GM12892 (cell line): ENCODE measurements at places on chromosomes 16 and 17.

GRCh38 chr17:70159980-70160379, 9.4 kb upstream of the KCNJ2 start:
- DNase-seq = no peak

DNA sequence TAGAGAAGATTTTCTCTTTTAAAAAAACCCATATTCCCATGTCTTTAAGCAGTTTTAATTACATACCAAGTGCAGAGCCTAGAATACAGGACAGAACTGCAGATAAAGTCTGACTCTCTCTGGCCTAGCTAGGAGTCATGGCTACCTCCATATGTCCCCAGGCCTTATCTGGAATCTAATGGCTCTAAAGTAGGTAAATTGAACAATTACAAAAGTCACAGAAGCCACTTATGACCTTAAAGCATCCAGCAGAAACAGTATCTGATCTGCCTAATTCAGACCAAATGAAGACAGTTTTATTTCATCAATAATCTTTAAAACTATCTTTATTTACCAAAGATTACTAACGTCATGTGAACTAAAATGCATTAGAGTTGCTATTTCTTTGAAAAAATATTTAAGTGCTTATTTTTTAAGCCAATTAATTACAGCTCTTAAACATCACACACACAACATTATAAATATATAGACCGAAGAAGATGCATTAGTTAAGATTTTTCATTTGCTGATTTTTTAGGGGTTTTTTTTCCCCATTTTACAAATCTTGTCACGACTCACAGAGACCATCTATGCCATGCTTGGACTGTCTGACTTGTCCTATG, 28.7 kb downstream of the PMM2 start:
- no peak for DNase-seq

- DNase-seq = no peak
Observed at GRCh38 chr16:70381604-70382342, 35.1 kb downstream of the DDX19A start.

DNA sequence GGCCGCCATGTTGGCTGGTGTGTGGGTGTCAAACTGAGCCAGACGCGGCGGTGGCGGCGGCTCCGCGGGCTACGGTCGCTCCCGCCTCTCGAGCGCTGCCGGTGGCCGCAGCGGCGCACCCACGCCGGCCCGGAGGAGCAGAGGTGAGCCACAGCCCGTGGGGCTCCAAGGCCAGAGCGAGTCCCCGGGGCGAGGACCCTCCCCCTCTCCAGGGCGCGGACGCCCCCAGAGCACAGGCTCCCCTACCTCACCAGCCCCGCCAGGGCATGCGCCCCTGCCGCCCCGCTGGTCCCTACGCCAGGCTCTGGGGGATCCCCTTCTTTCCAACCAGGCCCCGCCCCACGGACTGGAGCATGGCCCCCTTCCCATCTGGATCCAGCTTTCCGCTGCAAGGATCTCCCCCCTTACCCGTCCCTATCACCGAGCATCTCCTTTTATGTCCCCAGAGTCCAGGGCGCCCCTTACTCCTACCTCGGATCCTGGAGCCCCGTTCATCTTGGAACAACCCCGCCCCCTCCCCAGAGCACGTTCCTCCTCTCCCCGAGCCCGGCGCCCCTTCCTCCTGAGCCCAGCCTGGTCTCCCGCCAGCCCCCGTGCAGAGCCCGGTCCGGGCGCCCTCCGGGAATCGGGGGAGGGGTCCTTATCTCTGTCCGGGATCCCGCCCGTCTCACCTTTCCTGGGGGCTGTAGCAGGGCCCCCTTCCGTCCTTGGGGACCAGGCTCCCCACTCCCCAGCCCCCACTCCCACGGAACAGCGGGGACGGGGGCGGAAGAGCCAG, 412 bp downstream of the EPN2 start:
- DNase-seq = peak; percentile 59

GRCh38 chr17:12637015-12637414, 28.7 kb upstream of the MYOCD start:
- DNase-seq = no peak

GRCh38 chr17:80860101-80860671, 131.5 kb upstream of the CHMP6 start:
- DNase-seq = no peak

- DNase-seq = no peak
Observed at GRCh38 chr16:51949282-51949681, 597.7 kb downstream of the TOX3 start.

DNA sequence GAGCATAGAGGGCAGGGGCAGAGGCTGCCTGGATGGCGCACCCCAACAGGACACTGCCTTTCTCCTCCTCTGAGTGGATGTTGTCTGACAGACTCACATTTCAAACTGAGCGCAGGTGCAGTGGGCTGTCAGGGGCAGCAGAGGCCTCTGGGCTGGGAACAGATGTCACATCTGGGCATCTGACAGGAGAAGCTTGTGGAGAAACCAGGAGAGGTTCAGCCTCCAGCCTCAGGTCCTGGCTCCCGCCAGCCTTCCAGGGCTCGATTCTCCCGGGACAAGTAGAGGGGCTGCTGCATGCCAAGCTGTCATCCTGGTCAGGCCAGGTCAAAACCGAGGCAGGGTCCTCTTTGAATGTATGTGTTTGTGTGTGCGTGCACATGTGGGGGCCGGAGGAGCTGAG, 67.7 kb upstream of the SDK2 start:
- no peak for DNase-seq

DNA sequence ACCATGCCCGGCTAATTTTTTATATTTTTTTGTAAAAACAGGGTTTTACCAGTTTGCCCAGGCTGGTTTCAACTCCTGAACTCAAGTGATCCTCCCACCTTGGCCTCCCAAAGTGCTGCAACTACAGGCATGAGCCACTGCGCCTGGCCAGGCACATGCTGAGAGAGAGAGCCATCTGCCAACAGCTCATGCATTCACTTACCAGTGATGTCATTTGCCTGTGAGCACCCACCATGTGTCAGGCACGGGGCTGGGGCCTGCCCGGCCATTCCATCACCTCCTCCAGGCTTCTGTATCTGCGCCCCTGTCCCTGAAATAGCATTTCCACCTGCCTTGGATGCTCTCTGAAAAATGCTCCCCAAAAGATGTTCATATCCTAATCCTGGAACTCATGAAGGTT, 43.6 kb upstream of the PEMT start:
- DNase-seq = no peak

DNA sequence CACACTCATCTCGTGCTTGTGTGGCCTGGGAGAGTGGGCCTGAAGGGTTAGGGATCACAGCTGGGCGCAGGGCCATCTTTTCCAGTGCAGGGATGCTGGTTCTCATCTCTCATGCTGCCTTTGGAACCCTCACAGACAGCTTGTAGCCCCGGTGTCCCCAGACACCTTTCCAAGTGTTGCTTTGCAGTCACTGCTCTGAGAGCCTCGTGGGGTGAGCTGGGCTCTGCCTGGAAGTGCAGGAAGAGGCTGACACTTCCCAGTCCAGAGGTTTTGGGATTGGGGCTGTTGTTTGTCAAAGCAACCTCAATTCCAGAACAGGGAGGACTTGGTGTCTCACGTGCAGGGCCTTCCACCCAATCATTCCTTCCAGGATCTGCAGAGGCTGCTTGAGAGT, 28.2 kb downstream of the TBX4 start:
- DNase-seq = no peak

DNA sequence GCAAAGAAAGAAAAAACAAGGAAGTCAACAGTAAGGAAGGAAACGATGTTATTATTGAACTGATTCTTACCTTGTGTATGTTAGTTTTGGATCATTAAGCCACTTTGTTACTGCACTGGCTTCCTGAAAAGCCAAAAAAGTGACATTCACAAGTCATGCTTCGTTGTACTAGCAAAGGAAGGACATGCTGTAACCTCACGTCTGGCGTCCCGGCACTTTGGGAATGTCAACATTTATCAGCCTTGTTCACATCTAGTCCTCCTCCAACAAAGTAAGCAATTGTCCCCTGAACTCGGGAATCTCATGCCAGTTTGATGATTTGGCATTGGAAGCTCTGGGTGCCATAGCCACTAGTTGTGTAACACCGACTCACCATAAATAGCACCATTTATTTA, 731 bp upstream of the MKS1 start:
- no peak for DNase-seq

DNA sequence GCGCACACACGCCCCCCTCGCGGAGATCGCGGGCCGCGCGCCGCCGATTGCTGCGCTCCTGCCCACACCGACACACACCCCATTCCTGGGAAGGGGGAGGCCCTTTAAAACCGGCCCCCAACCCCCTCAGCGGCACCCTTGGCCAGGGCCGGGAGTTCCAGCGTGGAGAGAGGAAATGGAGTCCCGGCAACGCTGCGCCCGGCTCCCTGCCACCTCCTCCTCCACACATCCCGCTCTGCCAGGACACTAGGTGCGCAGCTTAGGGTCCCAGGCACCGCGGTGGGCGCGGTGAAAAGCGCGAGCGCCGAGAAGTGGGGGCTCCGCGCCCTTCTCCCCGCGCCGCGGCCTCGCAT, 397 bp downstream of the CDC42EP4 start:
- no peak for DNase-seq

DNA sequence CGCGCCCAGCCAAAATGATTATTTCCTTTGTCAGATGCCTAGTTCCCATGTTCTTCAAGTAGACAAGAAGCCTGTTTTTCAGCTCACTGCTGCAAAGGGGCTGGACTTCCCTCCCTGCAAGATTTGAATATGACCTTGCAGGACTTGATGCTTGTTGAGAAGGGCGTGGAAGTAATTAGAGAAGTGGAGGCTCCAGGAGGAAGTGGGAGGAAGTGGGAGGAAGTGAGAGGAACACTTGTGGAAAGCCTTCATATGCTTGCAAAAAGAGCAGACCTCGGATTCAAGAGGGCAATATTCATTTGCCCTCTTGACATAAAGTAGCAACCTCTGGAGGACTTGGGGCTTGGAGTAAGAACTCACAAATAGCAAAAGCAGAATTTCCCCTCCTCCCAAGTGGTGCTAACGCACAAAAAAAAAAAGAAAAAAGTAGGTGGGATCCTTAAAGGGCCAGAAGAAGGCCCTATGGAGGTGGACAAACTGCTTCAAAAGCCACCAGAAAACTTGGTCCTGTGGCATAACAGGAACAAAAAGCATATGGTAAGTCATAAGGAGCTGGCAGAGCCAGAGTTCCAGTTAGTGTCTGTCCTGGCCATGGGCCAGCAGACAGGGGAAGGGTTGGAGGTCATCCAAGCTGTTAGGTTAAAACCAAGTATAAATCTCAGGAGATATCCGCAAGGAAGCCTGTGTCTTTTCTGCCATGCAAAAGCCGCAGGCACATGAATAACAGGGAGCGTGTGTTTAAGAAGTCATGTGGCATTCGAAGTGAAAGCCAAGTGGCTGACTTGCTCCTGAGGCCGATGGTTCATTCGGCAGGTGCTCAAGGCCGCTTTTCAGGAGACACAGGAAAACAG, 20.6 kb upstream of the PRKAR1A start:
- DNase-seq = no peak

DNA sequence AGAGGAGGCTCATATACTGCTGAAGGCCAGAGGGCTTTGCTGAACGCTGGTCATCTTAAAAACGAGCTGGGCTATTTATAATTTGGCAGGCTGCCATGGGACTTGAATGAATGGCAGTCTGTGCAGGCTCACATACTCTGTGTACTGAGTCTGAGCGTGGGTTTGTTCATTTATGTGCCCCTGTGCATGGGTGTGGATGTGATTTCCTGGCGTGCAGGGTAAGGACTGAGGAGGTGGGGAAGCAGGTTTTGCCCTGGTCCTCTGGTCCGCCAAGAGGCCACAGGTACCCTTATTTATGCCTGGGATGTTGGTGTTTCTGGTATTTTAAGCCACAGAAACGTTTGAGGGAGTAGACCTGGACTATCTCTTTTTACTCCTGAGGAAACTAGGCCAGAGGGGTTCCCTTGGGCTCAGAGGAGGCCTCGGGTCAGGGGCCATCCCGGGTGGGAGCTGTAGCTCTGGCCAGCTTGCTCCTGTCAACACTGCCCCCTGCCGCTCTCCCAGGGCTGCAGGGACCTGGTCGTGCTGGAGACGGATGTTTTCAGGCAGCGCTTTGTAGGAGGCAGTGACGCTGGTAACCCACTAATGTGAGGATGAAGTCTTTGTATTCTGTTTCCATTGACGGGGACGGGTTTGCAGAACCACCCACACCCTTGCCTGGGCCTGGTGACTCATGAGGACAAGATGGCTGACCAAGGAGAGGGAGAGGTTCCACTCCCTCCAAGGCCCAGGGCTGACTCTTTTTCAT, 184.4 kb downstream of the MSI2 start:
- DNase-seq = peak; percentile 48

DNA sequence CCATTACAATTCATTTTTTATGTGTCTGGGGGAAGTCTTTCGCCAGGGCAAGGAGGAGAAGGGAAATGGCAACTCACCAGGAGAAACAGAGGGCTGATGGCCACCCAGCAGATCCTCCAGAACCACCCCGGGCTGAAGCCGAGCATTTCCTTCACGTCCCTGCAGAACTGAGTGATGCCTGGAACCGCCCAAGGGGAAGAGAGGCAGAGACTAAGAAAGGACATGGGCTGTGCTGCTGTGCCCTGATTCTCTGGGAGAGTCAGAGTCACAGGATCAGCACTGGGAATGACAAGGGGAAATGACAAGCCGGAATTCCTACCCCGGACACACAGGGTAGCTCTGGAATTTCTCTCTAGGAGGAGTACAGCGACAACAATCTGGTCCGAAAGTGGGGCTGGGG, 27.8 kb downstream of the SLC6A4 start:
- DNase-seq = no peak

- DNase-seq = no peak
Observed at GRCh38 chr17:71921796-71922195, 199.0 kb upstream of the SOX9 start.

DNA sequence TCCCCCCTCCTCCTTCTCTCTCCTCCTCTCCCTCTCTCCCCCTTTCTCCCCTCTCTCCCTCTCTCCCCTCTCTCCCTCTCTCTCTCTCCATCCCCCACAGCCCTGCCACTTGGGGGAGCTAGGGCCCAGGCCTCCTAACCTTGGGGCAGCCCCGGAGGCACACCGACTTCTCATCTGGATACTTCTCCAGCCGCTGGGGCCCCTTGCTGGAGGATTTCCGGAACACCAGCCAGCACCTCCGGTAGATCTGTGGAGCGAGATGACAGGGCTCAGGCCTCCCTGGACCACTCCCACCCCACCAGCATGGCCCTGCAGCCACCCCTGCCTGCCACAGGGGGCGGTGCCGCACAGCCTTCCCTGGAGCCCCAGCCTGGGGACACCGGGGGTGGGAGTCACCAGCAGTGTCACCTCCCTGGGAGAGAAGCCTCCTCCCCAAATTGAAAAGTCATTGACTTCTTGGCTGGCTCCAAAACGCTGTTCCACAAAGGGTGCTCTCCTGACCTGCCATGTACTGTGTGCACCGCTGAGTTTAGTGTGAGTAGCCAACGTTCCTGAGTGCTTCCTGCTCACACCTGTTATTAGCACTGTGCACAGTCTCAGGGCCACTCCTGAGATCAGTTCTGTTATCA, 10.5 kb downstream of the DOK4 start:
- DNase-seq = peak; percentile 80

GRCh38 chr17:76925441-76925891, 57.3 kb downstream of the MGAT5B start:
- no peak for DNase-seq

GRCh38 chr17:17403065-17403464, 73.7 kb upstream of the MED9 start:
- no peak for DNase-seq

- peak; percentile 93 for DNase-seq
Observed at GRCh38 chr17:45051060-45051719, at the start of gene DCAKD. TSS of gene DCAKD (minus strand) at chr17:45051632. CDS start at chr17:45034885, 16,747 bp downstream.
